ENCODE measurements at places on chromosomes 5 and 9.

GRCh38 chr5:72273547-72273946 is 46.5 kb downstream of the MRPS27 start:
- no peak for DNase-seq

DNA sequence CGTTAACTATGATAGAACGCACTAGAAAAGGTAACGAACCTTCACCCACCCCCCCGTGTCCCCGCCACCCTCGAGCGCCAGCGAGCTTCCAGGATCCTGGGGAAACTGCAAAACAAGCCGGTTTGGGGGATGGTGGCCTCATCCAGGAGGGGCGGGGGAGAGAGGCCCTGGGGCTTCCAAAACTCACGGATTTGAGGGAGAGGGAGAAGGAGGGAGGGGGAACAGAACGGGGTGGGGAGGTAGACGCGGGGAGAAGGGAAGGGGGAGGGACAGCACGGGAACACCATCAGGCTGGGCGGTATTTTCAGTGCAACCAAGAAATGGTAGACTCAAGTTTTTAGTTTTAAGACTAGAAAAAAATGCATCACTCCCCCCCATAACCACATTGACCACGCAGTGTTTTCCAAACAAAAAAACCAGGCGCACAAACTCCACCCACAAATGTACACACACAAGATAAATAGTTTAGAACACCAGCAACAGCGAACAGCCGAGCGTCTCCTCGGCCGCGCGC is 1.4 kb downstream of the NRARP start:
- no peak for DNase-seq

- DNase-seq, result no peak
Measured at GRCh38 chr5:58666598-58667581, 84.0 kb downstream of the RAB3C start.

GRCh38 chr5:167843881-167844572 is 447.4 kb upstream of the WWC1 start:
- no peak for DNase-seq

- peak; percentile 26 for DNase-seq
Measured at GRCh38 chr5:180495292-180495691, 1.1 kb downstream of the CNOT6 start.

DNA sequence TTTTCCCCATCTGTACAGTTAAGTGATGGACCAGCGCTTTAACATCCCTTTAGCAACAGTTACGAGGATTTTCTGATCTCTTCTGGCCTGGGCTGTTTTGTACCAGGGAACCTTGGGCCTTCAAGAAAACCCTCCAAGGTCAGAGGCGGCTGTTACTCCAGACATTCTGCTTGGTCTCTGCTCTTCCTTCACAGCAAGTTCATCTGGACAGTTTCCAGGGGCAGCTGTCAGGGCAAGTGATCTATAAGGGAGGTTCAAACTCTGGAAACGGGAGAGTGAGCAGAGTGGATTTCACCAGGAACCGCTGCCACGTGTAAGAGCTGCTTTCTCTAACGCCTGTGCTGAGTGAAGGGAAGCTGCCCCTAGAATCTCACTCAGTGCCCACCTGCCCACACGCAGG is 36.7 kb downstream of the ZNF618 start:
- no peak for DNase-seq

GRCh38 chr9:34546834-34547827 is 24.3 kb upstream of the ENHO start:
- DNase-seq, result peak; percentile 41

DNA sequence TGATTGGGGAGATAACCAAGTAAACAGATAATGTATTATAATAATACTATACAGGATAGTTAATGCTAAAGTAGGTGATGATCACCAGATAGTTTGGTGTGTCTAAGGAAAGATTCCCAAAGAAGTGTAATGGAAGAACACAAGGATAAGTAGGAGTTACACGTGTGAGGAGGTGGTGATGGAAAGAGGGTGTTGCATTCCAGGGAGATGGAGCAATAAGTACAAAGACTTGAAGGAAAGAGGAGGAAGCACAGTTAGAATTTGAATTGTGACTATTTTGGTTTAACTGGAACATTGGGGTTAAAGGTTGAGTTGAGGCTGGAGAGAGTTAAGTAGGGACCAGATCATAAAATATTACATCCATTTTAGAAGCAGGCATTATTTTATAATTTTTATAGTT is 76.9 kb downstream of the IPO11 start:
- no peak for DNase-seq

GRCh38 chr5:1014346-1014745 is 5.7 kb downstream of the NKD2 start:
- no peak for DNase-seq

DNA sequence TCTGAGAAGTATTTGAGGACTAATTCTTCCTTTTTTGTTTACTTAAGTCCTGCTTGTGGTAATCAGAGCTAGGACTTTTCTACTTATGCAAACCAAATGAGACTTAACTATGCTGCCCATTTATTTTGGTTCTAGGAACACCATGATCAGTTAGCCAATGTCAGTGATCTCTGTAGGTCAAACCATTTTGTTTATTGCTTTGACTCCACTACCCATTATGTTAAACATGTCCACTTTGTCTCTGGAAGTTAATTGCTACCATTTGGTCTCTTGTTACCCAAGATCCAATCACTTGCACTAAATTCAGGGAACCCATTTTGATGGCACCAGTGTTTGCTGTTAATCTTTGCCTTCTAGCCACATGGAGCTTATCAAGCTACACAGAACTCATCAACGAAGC is 161.9 kb downstream of the CCDC171 start:
- no peak for DNase-seq

- peak; percentile 92 for DNase-seq
Measured at GRCh38 chr9:129726322-129727160, 26.3 kb downstream of the PTGES start.

GRCh38 chr5:78671609-78672008 is 23.0 kb upstream of the LHFPL2 start:
- no peak for DNase-seq

DNA sequence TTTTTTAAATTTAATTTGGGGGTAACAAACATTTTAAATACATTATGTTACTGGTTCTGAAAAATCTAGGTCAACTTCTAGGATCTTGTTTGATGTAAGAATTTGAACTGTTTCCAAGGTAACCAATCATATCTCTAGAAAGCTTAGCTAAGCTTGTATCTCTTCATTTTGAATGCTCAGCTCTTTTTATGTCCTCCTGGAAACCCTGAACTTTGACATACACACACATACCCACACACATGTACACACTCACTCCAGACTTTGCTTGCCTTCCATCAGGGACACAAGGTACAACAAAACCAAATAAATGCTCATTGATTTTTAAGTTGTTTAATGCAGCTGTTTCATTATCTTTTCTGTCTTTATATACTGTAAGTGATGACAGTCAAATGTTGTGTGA is 178.5 kb downstream of the RAB3C start:
- no peak for DNase-seq

DNA sequence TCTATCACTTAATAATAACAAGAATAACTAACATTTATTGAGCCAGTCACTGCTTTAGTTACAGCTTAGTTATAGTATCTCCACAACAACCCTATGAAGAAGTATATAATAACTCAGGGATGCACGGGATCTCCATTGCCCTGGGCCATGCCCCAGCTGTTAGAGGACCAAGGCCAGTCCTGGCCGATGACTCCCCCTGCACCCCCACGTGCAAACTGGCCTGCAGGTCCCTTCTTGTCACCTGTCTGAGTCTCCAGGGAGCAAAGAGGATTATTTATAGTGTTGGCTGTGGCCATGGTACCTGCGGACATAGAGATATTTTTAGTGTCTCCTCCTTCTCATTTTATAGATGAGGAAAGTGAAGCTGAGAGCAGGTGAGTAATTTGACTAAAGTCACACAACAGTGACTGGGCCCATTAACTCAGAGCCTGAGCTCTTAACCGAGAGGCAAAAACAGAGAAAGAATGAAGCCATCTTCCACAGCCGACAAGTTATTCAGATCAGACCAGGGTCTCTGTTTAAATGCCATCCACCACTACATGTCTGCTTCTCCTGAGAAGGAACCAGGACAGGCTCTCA is 94.4 kb downstream of the TMEM215 start:
- no peak for DNase-seq

- no peak for DNase-seq
Measured at GRCh38 chr5:127056896-127057295, 16.4 kb downstream of the C5orf63 start.

DNA sequence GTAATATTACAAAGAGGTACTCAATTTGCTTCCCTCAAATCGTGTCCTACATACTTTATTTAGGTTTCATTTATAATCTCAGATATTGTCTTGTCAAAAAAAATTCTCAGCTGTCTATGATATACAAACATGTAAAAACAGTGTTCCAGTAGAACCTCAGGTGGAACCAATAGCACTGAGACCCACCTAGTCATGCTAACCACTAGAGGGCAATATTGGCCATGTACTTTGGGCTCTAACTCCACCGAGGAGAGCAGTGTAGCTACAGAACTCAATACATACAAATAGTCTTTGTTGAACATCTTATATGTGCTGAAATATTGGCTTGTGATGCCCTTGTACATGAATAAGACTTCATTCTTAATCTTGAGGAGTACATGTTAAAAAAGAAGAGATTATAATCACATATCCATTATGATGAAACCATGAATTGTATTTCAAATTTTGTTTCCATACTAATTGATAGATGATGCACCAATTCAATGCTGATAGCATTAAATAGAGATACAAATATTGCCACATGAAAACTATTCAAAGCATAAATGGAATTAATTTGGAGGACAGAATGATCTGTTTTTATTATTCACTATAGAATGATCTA is 71.2 kb upstream of the CNTLN start:
- DNase-seq, result peak; percentile 44

DNA sequence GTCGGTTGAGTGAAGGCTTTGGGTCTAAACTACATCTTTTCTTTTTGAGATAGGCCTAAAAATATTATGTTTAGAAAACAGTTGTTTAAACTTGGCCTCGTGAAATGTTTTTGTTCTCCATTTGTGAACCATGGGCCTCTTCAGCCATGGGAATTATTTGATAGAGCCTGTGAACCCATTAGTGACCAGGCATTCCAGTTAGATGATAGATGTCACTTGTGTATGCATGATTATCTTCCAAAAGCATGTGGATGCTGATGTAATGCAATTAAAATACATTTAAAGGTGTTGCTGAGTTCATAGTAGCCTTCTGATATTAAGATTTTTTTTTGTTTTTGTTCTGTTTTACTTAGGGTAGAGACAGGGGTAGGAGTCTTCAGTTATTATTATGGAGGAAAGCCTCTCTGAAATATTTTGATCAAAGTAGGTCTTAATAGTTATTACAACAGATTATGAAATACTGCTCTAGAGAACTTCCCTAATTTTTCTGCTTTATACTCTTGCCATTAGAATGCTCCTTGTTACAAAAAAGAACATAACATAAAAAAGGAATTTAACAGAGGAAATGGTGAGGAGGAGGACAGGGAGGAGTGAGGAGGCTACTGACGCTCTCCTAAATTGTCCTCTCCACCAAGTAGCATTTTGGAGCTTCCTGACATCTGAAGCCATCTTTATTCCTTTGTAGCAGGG is 32.9 kb downstream of the CPEB4 start:
- DNase-seq, result no peak

DNA sequence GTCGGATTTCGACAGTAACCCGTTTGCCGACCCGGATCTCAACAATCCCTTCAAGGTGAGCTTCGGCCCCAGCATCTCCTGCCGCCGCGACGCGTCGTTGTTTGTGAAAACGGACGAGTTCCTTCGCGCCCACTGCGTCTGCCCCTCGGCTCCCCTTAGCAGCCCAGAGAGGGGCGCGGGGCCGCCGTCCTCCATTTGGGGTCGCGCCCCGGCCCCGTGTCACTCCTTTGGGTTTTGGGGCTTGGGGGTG is 182 bp downstream of the SCAMP1 start:
- DNase-seq, result no peak

- DNase-seq, result peak; percentile 36
Measured at GRCh38 chr5:142110046-142110531, 1.5 kb downstream of the NDFIP1 start.

DNA sequence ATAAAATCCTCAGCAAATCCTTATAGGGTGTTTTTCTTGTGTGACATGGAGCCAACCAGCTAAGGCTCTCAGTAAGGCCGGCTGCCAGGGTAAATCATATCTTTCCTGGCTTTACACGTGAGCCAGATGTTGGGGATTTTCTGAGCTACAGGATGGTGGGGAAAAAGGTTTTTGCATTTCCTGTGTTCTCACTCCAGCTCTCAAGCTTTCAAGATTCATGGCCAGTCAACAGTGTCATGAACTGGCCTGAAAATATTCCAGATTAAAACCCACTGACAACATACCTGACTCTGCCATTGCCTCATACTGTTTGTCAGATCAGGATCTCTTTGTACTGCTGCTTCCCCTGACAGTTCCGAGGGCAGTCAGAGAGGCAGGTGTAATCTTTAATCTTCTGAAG is 306.9 kb downstream of the GLIS3 start:
- no peak for DNase-seq

- DNase-seq, result no peak
Measured at GRCh38 chr5:14177634-14178033, 34.5 kb downstream of the TRIO start.

GRCh38 chr5:132714456-132715307 is 22.7 kb downstream of the KIF3A start:
- DNase-seq, result no peak

- peak; percentile 99 for DNase-seq
Measured at GRCh38 chr9:130693426-130694191, at the start of gene EXOSC2. EXOSC2 (plus strand) TSS chr9:130693780; CDS start chr9:130693792, 12 bp downstream.

All from RWPE1 (cell line).